ENCODE measurements at places on chromosomes 7 and 10.

DNA sequence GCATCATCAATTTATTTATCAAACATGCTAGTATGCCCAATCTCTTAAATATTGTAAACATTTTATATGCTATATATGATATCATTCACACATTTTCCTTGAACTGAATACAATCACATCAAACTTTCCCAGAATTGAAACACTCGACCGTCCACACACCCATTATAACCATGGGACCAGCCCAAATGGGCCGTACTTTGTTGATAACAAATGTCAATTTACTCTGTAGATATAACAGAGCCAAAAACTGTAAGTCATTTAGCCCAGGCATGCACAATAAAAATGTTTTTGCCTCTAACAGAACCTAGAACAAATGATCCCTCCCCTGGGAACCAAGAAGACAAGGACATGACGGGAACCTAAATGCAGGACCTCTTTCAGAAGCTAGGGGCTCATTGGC is 683 bp upstream of the ANKRD22 start:
- no peak for DNase-seq

GRCh38 chr10:128985036-128985435 is 482.0 kb upstream of the MGMT start:
- no peak for DNase-seq

DNA sequence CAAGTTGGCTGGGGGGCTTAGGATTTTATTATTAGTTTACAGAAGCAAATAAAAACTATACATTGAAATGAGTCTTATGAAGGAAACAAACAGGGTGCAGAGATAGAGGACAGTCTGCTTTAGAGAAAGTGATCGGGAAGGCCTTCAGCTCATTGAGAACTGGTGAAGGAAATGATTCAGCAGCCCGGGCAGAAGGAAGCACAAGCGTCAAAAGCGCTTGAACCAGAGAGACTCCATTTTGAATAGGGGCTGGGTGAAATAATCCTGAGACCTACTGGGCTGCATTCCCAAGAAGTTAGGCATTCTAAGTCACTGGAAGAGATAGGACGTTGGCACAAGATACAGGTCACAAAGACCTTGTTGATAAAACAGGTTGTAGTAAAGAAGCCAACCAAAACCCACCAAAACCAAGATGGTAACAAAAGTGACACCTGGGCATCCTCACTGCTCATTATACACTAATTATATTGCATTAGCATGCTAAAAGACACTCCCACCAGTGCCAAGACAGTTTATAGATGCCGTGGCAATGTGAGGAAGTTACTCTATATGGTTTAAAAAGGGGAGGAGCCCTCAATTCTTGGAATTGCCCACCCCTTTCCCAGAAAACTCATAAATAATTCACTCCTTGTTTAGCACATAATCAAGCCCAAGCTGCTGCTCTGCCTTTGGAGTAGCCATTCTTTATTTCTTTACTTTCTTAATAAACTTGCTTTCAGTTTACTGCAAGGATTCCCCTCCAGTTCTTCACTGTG is 83.1 kb upstream of the MPP7 start:
- no peak for DNase-seq

DNA sequence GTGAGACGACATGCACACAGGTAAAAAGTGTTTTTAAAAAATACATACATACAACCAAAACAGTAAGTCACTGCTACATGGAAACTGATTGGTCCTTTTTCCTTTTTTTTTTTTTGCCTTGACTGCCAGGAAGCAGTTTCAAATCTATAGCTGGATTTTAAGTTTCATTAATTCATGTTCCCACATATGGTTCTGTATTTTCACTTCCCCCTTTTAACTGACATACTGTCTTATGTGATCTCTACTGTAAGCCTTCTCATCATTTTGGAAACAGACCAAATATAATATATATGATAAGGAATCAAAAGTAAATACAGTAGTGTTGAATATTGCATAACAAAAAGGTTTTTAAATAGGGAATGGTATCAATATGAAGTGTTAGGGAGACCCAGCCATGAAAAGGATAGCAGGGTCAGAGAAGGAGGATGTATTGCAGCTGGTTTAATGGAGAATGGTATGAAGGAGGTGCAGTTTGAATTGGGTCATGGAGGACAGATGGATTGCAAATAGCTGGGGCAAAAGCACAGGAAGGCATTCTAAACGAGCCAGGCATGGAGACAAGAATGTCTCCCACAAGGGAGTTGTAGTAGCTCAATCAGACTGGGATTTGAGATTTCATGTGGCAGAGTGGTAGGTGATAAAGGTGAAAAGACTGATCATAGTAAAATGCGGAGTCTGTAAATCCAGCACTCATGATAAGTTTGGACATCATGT is 5.4 kb downstream of the CAV1 start:
- no peak for DNase-seq

DNA sequence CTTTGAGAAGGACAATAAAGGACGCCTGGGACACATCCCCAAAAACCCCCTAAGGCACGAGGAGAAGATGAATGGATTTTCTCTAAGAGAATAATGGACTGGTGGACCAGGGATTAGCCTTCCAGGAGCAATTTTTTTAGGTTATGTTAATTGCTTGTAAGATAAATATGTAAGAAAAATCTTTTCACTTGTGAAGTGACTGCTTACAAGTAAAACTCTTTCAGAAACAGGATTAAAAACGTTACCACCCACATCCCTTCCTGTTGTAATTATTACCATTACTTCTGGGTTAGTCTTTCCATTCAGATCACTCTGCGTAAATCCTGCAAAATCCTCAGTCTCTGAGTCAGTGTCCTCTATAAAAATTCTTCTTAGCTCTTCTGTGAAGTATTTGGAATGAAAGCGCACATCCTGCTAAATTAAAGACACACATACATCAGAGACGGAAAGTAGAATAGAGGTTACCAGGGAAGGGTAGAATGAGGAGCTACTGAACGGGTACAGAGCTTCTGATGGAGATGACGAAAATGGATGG is 34.3 kb downstream of the CDCA7L start:
- no peak for DNase-seq

DNA sequence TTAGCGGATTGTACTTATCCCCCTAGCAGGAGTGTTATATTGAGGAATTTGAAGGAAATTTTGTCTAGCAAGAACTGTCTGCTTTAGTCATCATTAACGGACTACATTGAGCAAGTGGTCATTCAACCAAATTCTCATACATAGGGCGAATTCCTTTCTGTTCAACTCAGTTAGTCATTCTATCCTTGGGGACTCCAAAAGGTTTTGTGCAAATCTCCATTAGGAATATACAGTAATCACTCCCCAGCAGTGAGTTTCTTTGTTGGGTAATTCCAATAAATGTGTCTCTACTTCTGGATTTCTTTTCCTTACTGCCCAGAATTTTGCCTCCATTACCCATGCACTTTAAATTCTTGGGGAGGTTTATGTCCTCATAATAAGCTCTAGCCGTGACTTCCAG is 51.1 kb downstream of the EPDR1 start:
- no peak for DNase-seq

DNA sequence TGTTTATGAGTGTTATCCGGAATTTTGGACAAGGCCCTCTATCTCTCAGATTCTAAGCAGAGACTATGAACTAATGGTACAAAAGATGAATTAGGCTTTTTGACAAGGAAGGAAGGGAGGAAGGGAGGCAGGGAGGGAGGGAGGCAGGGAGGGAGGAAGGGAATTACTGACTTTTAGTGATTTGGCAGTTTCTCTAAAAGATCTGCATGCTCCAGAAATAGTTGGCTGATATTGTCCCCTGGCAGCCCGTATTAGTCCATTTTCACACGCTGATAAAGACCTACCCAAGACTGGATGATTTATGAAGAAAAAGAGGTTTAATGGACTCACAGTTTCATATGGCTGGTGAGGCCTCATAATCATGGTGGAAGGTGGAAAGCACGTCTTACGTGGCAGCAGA is 1093.5 kb downstream of the NRG3 start:
- DNase-seq = no peak

- no peak for DNase-seq
These were observed 215.8 kb upstream of the PFKP start for GRCh38 chr10:2851566-2851965.

- no peak for DNase-seq
These were observed 260.7 kb downstream of the BMPER start for GRCh38 chr7:34165927-34166550.

- DNase-seq = no peak
These were observed 5.5 kb downstream of the TACC2 start for GRCh38 chr10:121994429-121994941.

DNA sequence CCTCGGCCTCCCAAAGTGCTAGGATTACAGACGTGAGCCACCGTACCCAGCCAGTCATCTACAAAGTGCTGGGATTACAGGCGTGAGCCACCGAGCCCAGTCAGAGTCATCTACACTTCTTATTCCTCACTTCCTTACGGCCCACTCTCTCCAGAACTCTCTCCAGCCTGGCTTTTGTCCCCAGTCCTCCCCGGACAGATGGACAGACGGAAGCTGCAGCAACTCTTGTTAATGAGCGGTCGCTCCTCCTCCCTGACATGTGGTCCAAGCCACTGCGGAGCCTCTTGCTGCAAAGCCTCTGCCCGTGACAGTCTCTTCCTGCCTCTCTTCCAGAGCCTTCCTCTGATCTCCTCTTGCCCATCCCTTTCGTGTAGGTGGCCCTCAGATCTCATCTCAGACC is 45.9 kb downstream of the TMEM270 start:
- no peak for DNase-seq

- no peak for DNase-seq
These were observed 12.7 kb upstream of the JCAD start for GRCh38 chr10:30072068-30072467.

DNA sequence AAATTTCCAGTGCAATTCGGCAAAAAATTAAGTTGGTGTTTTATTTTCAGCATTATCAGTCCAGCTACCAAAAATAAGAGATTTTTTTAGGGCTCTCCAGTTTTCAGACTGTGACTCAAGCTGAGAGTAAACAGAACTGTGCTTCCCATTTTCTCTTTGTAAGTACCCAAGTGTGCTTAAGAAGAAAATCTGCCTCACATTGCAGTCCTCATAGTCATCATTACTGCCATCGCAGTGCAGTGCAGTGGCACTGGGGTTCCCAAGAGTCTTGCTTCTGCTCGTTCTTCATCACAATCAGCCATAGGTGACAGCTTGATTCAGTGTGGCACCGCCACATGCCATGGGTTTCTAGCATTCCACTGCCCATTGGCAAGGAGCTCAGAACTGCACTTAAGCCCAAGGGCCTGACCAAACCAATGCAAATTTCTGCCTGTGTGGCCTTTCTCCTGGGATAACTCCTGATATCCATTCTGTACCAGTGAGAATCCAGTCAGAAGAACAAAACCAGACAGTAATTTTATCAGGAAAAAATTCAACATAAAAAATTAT is 25.6 kb upstream of the ERCC6 start:
- no peak for DNase-seq

DNA sequence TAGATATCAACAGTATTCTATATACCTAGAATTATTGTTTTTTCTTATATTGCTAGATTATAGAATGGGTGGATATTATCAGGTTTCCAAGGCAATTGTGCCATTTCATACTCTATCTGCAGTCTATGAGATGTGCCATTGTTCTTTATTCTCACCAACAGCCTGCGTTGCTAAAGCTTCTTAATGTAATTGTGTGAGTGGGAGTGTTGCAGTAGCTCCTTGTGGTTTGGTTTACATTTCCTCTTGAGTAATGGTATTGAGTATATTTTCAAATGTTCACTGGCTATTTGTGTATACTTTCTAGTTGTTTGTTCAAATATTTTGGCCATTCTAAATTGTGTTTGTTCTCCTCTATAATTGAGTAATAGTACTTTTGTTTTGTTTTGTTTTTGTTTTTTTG is 199.2 kb downstream of the TFEC start:
- DNase-seq = no peak

GRCh38 chr10:35188954-35189353 is 62.3 kb downstream of the CREM start:
- no peak for DNase-seq

DNA sequence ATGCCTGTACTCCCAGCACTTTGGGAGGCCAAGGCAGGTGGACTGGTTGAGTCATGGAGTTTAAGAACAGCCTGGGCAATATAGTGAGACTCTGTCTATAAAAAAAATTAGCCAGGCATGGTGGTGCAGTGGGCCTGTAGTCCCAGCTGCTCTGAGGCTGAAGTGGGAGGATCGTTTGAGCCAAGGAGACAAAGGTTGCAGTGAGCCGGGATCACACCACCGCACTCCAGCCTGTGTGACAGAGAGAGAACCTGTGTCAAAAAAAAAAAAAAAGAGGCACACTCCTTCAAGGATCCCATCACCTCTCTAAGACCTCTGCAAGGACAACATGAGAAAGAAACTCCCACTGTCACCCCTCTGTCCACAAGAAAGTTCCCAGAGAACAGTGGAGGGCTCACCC is 4.4 kb downstream of the NAT16 start:
- DNase-seq = no peak

DNA sequence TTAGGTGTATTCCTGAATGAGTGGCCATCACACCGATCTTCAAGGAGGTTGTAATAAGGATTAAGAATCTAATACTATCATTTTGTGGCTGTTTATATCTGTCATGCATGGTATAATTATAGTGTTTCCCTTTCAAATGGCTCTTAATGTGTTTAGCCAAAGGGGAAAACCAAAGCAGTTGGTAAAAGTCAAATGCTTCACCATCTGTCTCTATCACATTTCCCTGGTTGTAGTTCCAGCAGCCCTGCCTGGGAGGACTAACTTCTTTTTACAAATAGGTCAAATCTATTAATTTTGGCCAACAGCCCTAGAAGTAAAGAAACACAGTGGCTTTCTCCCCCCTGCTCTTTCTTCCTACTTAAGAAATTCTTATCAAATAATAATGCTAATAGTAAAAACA is 56.7 kb downstream of the ZNF365 start:
- no peak for DNase-seq

GRCh38 chr7:49866910-49867309 is 93.5 kb downstream of the VWC2 start:
- no peak for DNase-seq

GRCh38 chr10:33489501-33490176 is 155.2 kb upstream of the NRP1 start:
- DNase-seq = no peak

DNA sequence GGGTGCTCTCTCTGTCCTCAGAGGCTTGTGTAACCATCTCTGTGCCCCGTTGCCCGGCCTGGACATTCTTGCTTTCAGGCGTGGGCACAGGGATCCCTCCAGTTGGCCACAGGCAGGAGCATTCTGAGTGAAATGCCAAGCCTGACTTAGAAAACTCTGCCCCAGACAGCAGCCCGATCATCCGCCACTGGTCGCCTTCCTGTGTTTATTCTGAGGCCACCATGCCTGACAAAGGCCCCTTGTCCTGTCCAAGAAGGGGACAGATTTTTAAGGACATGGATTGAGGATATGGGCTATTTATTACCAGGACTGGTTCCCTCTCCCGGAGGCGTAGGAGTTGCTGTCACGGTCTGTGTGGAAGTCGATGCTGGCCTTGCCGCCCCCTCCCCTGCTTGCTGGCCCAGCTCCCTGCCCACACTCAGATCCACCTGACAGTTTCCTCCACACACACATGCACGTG is 54.3 kb downstream of the SPOCK2 start:
- no peak for DNase-seq

All from effector memory CD4-positive, alpha-beta T cell (primary cell).